Suppressor macrophage treated with lipopolysaccharide for 1 hour (primary cell): ENCODE measurements at places on chromosomes 3 and 15.
A peak's percentile ranks its signal among the peaks of the same experiment; 100 is the strongest.

- peak; percentile 33 for DNase-seq
Measured at GRCh38 chr15:83565553-83566159, 88.3 kb upstream of the ADAMTSL3 start.

GRCh38 chr3:154792828-154793227 lies 287.3 kb upstream of the MME start:
- DNase-seq = no peak

DNA sequence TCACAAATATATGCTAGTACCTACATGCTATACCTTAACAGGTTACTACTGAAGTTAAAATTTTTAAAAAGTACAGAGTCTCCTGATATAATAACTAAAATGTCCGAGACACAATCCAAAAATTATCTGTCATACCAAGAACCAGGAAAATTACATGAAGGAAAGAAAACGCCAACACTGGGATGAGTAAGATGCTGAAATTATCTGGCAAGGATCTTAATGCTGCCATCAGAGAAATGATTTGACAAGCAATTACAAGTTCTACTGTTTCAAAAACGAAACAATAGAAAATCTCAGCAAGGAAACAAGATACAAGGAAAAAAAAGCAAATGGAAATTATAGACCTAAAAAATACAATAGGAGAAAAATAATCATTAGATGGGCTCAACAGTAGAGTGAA lies 92.5 kb downstream of the UBE3A start:
- DNase-seq = no peak

GRCh38 chr3:71393745-71394144 lies 189.8 kb downstream of the FOXP1 start:
- no peak for DNase-seq

DNA sequence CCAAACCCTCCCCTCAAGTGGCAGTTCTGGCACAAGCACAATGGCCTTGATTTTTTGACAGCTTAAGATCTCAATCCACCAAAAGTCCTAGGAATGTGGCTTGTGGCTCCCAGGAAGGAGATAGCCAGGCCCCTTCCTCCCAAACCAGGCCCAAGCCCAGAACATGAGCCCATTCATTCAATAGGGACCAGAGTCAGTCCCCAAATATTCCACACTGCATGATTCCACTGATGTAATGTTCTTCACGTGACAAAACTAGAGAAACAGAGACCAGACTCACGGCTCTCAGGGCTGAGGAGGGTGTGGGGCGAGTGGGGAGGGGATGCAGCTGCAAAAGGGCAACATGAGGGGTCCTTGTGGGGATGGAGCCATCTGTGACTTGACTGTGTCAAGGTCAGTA lies 25.5 kb downstream of the ABTB1 start:
- DNase-seq = no peak

- no peak for DNase-seq
Measured at GRCh38 chr3:182596676-182597410, 196.5 kb upstream of the ATP11B start.

GRCh38 chr15:92595506-92596381 lies 59.8 kb downstream of the FAM174B start:
- no peak for DNase-seq

- DNase-seq = no peak
Measured at GRCh38 chr3:74267131-74267530, 347.3 kb downstream of the CNTN3 start.

GRCh38 chr3:57256844-57257243 lies 29.3 kb downstream of the APPL1 start:
- no peak for DNase-seq

DNA sequence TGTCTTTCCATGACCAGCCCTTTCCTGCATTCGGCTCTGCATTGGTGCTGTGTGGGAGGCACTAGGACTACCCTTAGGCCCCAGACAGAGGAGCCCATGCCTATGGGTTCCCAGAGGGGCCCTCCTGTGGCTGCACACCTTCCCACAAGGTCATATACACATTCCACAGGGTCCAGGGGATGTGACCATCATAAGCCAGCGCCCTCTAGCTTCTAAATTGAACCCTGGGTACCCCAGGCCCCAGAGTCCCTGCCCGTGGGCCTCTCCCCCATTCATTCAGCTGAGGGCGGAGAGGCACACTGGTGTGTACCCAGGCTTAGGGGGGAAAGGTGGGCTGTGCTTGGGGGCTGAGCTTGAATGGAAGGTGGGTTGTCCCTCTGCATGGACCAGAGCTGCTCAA lies 10.2 kb upstream of the SLC6A6 start:
- no peak for DNase-seq

GRCh38 chr15:57728436-57728835 lies 21.9 kb downstream of the POLR2M start:
- DNase-seq = peak; percentile 9

DNA sequence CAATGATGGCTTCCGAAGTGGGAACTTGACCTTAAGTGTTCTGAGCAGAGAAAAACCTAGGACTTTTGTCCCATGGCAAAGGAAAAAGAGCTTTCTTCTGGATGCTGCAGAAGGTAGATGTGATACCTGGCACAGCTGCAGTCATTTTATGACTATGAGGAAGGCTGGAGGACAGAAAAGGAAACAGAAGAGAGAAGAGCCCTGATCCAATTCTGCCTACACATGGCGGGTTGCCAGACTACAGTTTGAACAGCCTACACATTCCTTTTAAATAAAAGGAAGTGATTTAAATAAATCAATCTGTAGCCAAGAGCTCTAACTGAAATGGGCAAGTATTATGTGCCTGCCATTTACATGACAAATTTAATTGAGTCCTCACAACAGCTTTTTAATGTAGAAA lies 43.6 kb upstream of the CHRNB4 start:
- peak; percentile 50 for DNase-seq

GRCh38 chr3:153232851-153233271 lies 70.8 kb downstream of the RAP2B start:
- DNase-seq = peak; percentile 15

DNA sequence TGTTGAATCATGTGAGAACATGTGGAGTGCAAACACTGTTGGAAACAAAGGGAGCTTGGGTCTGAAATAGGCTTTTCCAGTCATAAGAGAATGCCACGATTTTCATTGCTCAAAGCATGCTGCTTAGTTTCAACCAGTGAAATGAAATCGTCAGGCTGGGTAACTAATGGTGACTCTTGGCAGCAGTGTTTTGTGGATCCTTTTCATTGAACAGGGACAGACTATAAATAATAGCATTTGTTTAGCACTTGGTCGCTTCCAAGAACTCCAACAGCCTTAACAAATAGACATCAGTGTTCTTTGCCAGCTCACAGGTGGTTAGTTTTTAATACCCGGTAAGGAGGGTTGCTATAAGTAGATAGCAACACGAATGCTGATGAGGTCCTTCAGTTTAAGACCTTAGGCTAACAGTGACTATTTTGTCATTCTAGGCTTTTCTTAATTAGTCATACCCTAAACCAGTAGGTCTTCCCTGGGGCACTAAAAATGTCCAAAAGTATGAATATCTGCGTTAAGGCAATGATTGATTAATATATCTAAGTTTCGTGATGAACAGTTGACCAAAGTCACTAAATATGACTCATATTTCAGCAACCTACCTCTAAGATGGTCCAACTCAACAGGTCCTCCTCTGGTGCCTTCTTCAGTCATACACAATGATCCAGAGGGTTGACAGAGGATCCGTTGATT lies 15.8 kb downstream of the TP63 start:
- no peak for DNase-seq

- DNase-seq = peak; percentile 88
Measured at GRCh38 chr3:132256989-132257388, 60.2 kb upstream of the ACP3 start.
